ENCODE measurements at places on chromosomes 7 and 10.
A peak's percentile ranks its signal among the peaks of the same experiment; 100 is the strongest.

DNA sequence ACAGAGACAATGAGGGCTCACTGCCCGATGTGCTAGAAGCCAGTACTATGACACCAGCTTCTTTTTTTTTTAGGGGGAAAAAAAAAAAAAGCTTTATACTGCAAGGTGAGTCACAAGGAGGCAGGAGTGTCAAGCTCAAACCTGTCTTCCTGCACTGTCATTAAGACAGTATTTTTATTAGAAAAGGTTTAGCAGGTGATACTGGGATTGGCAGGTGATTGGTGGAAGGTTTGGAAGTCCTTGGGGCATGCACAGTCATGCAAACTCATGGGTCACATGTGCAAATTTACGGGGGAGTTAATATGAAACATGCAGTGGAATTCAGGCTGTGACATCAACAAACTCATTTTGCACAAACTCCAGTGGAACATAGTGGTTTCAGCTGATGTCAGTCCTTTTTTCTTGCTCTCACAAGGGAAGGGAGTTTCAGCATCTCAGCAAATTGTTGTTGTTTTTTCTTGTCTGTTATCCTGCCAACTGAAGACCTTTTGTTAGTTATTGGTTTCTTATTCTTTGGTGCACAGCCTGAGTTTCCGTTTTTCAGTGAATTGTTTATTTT lies 530.6 kb downstream of the ANKRD7 start:
- DNase-seq: no peak

- DNase-seq: no peak
These were observed 22.7 kb downstream of the MKRN1 start for GRCh38 chr7:140456551-140457051.

- no peak for DNase-seq
These were observed at the start of gene PILRB for GRCh38 chr7:100358027-100358856. Gene PILRB, plus strand, starts transcription at chr7:100358117. Its CDS starts 186 bp downstream, at chr7:100358303.

DNA sequence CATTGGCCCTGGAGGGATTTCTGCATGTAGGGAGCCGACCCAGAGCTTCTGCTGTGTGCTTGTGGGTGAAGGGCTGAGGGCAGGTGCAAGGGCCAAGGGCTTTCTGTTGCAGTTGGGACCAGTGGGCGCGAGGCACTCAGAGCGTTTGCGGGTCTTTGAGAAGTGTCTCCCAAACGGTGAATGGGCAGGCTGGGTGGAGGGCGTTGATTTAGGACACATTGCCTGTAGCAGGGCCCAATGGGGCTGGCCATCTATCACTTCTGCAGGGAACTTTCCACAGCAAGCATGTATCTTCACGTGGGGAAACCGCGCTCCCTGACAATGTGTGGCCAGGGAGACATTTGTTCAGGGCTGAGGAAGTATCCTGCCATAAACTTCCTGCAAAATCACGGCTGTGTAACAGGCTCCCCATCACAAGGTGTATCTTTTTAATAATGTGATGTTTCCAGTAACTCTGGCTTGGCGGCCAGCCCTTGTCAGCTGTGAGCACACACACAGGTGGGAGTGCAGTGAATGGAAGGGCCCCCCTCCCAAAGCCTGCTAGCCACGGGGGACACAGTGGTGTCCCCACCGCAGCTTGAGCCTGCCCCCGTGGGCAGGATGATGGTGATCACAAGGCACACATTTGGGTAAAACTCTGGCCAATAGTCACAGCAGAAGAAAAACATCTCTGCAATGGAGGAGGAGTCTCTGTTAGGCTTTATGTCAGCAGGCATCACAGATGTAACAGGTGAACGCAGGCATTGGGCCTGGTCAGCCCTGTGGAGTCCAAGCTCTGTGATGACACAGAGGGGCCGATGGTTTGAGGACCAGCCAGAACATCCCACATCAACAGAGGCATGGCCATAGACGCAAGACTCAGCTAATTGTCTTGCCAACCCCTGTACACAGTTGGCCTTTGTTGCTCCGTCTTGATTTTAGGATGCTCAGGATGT lies 84.3 kb downstream of the GLRX3 start:
- DNase-seq: no peak

GRCh38 chr7:7414791-7415603 lies 120.7 kb downstream of the COL28A1 start:
- DNase-seq: no peak

DNA sequence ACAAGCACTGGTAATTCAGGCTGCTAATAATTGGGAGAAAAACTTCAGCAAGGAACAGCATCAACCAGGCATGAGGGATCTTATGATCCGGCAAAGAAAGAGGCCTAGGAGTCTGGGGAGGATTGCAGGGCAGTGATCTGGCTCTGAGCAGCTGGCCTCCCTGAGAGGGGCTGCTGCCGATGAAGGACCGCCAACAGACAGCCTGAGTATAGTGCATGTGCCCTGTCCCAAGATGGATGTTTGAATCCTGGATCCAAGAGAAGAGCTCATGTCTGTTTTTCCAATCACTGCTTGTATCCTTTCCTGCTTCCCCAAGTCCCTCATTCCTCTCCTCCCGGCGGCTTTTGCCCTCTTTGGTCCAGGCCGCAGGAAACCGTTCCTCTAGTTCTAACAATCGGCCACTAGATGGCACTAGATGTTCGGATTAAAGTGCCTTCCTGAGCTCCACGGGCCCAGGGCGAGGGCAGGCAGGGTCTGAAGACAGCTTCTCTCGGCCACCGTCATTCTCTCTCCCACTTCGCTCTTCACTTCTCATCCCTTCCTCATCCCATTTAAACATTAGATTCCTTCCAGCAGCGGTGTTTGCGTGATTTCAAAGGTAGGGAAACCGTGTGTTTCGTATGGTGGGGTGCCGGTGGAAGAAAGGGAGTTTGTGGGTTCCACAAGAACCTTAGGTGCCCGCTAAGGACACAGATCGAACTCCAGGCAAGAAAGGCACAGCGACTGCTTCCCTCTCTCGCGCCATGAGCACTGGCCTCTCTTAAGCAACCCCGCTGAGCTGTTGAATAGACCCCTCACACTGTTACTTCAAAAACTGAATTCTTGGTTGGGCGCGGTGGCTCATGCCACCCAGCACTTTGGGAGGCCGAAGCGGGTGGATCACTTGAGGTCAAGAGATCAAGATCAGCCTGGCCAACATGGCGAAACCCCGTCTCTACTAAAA lies 82.4 kb downstream of the ADCYAP1R1 start:
- peak; percentile 42 for DNase-seq

- DNase-seq: no peak
These were observed 65.0 kb upstream of the EN2 start for GRCh38 chr7:155392726-155393570.

GRCh38 chr7:141915565-141915964 lies 634 bp upstream of the OR9A4 start:
- no peak for DNase-seq

- no peak for DNase-seq
These were observed 75.8 kb downstream of the MPLKIP start for GRCh38 chr7:40058636-40059035.

GRCh38 chr10:86646933-86647332 lies 7.4 kb upstream of the OPN4 start:
- no peak for DNase-seq

DNA sequence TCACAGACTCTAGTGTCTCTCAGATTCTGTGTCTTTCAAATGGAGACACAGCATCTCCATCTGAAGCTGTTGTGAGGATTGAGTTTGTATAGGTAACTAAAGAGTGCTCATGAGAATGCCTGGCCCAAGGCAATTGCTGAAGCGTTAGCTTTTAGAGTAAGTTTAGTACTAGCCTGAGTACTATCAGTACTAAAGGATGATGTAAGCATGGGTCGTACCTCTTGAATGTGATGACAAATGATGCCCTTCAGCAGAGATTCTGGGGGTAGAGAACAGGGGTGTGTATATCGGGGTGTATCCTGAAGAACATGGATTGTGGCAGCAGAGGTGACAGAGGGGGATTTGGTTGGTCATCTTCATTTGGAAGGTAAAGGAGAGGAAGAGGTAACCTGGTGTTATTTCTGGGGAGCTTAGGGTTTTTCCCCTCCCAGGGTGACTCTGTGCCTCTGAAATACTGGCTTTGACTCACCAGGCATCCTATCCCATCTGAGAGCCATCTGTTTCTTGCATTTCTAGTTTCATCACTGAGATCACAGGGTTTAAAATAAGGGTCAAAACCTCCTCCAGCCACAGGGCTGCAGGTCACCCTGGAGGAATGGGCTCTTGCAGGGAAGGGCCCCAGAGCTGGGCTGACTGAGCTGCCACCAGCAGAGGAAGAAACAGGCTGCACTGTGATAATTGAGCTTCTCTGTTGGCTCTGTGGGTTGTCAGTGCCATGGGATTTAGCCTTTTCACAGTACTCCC lies 756.0 kb downstream of the KCNMA1 start:
- no peak for DNase-seq

DNA sequence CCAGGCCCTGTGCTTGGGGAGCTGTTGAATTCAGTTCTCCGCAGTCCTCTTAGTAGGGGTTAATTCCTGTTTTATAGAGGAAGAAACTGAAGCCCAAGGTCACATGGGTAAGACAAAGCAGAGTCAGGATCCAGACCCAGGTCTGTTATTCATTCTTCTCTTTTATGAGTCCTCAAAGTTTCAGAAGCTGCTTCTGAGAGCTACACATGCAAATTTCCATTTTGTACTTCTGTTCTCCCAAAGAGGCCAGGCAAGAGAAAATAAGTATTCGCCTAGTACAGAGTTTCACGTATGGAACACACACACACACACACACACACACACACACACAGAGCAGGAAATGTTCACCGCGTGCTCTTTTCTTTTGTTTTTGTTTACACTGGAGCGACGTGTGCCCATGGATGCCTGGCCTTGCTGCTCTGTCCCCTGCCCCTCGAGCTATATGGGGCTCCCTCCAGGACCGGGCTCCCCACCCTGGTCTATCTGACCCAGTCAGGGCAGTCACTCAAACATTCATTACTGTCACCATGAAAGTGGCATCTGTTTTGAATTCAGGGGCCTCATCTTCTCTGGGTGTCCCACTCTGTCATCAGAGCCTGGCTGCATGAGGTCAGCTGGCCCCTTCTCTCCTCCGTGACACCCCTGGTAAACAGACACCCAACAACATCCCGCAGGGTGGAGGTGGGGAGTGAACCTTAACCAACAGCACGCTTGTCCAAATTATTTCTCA lies 84.4 kb downstream of the TNS3 start:
- DNase-seq: no peak

- DNase-seq: no peak
These were observed 26.5 kb upstream of the CHST15 start for GRCh38 chr10:124119946-124120345.
